Endothelial cell (in vitro differentiated cells): ENCODE measurements at places on chromosomes 4 and X. TPM values are rescaled to one million over a fixed set of nuclear protein-coding genes. Genes with fewer than 3 reads are reported as not detected.

- DNase-seq = no peak
Measured at GRCh38 chr4:7902101-7902553, 37.5 kb downstream of the AFAP1 start.

- no peak for DNase-seq
Measured at GRCh38 chr4:158008551-158009218, 164.1 kb downstream of the GASK1B start.

DNA sequence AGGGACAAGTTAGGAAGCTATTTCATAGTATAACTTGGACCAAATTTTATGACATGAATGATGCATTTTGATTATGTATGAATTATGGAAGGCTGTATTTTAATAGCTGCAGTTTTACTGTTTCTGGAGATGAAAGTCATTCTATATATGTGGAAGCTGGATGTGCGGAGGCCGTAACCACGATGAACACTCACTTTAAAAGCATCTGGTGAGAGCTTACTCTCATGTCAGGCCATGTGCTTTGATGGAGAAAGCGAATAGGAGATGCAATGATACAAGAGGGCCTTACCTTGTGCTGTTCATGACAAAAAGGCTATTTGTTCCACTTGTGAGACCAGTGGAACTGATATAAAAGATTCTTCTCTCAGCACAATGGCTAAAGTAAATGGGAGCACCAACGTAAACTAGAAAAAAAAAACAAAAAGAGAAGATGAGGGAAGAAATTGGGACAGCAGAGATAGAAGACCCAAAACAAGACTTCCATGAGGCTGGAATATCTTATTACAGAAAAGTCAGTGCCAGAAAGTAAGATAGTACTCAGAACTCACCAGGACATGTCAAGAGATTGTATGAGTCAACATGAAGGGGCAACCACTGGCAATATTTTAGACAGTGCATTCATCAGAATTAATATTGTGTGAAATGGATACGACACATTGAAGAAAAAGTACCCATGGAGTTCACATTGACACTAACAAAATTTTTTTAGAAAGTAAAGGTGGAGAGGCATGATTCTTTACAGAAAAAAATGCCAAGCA lies 63.3 kb upstream of the GAB1 start:
- DNase-seq = no peak

DNA sequence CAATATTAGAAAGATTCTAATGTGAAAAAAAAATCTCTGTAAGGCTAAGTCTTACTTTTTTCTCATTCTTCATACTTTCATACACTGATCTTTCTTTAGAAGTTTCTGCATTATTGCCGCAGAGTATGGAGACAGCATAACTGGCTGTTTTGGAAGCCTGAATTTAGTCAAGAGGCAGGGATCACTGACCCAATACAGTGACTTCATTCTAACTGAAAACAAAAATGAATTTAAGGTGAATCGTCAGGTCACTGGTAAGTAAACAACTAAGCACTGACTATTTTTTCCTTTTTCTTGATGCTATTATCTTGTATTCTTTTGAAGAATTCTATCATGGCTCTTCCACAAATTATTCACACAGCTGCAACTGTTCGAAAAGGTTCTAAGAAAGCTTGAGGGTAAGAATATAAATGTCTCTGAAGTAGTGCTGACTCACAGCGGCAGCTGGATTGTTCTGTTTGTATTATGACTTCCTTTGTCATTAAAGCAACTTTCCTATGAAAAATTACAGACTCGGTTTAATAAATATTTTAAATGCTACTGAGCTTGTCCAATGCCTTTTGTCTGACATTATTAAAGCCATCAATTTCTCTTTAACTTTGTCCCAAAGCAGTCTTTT lies 609.3 kb downstream of the FSTL5 start:
- no peak for DNase-seq

DNA sequence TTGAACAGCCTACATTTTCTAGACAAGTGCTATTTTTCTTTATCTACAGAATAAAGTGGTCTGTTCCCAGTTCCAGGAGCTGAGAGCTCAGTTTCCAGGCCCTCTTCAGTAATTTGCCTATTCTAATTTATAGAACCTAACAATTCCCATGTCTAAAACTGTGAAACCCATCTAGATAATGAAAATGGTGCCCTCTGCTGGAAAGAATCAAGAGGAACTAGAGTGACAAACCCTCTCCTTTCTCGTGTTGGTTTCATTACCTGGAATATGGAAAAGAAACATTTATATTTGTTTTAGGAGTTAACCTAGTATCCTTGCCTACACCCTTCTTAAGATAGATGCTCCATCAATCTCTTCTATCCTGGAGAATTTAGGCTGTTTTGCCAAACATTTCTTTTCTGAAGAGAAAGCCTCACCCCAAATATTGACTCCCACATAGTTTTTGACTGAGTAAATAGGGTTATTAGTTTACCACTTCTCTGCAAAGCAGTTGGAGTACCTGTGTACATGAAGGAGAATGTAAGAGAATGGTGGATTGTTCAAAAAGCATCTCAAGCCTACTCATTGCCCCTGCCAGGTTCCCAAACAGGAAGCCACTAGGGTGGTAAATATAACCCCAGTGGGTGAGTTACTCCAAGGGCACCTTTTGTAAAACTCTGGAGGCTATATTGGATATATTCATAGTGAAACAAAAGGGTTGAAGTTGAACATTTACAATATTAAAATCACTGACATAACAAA lies 121.6 kb downstream of the RASL11B start:
- peak; percentile 40 for DNase-seq

GRCh38 chr4:90159193-90159592 lies 32.0 kb downstream of the CCSER1 start:
- DNase-seq = no peak

DNA sequence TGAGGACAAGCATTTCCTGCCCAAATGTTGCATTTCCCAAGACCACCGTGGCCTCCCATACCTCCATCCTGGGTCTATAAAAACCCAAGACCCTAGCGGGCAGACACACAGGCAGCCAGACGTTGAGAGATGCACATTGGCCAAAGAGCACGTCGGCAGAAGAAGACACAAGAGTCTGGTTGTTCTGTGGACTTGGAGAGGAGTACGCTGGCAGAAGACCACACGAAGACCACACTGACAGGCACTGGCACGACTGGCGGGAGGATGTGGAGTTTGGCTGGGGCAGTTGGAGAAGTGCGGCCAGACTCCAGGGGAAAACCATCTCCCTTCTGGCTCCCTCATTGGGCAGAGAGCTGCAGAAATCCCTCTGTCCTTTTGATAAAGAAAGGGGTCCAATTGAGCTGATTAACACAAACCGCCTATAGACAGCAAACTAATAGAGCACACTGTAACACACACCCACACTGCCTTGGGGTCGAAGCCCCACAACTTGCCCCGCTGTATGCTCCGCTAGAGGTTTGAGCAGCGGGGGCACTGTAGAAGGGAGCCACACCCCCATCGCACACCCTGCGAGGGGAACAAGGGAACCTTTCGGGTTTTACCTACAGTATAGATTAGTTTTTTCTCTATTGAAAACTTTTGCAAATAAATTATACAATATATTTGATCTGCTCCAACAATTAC lies 376.7 kb upstream of the KLHL4 start:
- no peak for DNase-seq

DNA sequence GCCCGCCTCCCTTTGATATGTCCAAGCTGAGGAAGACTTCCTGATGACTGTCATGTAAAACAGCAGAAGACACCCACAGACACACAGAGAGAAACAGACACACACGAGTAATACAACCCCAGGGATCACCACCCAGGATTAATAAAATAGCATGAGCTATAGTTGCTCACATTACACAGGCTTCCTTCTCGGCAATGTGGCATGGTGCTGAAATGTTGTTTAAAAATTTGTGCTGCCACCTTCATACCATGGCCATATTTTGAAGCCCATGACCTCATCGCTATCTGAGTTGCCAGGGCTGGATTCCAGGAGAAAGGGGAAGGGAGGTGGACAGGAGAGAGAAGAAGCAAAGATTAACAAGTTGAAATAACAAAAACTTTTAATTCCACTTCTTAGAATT lies 111.7 kb downstream of the SYNPO2 start:
- no peak for DNase-seq

DNA sequence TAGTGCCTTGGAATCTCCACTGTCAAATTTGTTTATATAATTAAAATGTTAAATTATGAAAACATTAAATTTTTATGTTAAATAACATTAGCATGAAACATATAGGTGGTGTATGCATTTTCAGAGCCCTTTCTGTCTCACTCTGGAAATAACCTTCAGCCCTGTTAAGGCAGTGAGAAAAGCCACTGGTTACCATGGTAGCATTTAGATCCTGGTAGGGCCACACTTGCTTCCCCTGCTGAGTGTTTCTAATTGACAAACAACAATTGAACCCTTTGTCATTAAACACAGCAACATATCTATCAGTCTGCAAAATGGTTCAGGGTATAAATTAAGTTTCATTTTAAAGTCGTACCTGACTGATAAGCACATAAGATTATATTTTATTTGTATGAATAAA lies 63.5 kb downstream of the PDK3 start:
- DNase-seq = no peak

- DNase-seq = no peak
Measured at GRCh38 chr4:162126729-162127128, 37.1 kb downstream of the FSTL5 start.

DNA sequence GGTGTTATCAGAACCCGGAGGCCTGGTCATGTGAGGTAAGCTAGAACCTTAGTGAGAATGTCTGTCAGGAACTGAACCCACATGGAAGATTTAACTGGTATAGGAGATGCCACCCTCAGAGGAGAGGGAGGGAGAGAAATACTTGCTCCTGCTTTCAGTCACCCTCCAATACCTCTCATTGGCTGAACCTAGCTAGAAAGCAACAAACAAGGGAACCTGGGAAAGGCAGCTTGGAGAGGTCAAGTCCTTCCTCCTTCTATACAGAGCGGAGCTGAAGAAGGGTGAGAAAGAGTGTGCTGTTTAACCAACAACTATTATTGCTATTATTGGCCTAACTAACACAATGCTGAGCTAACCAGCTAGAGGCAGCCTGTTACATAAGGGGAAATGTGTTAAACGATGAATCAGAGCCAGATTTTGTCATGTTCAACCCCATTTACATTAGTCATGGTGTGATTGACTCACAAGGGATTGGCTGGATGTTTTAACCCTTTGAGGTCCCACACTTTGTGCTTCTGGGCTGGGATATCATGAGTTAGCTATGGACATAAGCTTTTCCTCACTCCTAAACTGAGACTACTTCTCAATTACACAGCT lies 96.5 kb upstream of the ESX1 start:
- DNase-seq = no peak

- no peak for DNase-seq
Measured at GRCh38 chrX:79182616-79183015, 38.1 kb downstream of the GPR174 start.

- no peak for DNase-seq
Measured at GRCh38 chr4:62053974-62054373, 853.8 kb downstream of the ADGRL3 start.

DNA sequence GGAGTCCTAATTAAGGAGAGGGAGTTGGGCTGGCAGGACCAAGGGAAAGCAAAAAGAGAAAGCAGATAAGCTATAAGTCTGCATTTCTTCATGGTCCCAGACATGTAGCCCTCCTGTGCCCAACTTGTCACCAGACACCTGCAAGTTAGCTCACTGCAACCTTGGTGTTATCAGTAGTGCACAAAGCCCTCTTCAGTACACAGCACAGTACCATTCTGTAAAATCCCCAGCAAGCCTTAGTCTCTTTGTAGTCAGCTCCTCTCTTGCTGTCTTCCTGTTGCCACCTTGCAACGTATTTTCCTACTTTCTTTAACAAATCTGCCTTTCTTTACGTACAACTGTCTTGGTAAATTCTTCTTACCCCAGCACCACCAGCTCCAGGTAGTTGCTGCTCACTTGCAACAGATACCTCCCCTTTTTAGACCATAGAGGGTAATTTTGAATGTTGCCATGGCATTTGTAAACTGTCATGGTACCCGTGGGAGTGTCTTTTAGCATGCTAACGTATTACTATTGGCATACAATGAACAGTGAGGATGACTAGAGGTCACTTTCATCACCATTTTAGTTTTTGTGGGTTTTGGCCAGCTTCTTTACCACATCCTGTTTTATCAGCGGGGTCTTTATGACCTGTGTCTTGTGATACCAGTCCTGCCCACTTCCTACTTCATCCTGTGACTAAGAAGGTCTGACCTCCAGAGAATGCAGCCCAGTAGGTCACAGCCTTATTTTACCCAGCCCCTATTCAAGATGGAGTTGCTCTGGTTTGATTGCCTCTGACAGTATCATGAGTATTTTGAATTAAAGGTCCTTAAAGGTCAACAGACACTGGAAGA lies 28.3 kb upstream of the AP1S2 start:
- DNase-seq = no peak

DNA sequence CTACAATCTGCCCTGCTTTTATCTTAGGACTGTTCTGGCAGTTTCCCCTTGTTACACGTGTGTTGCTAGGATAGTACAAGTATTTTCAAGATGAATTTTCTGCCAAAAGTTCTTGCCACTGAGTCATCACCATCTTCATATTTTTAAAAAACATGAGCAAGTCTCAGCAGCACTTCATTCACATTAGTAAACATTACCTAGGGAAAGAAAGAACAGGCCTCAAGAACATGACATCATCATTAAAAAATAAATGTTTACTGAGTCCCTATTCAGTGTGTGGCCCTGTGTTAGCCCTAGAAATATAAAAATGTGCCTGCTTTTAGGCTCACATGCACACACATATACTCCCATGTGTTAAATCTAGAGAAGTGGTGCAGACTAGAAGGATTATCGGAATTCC lies 18.7 kb upstream of the GPC3 start:
- DNase-seq = no peak

DNA sequence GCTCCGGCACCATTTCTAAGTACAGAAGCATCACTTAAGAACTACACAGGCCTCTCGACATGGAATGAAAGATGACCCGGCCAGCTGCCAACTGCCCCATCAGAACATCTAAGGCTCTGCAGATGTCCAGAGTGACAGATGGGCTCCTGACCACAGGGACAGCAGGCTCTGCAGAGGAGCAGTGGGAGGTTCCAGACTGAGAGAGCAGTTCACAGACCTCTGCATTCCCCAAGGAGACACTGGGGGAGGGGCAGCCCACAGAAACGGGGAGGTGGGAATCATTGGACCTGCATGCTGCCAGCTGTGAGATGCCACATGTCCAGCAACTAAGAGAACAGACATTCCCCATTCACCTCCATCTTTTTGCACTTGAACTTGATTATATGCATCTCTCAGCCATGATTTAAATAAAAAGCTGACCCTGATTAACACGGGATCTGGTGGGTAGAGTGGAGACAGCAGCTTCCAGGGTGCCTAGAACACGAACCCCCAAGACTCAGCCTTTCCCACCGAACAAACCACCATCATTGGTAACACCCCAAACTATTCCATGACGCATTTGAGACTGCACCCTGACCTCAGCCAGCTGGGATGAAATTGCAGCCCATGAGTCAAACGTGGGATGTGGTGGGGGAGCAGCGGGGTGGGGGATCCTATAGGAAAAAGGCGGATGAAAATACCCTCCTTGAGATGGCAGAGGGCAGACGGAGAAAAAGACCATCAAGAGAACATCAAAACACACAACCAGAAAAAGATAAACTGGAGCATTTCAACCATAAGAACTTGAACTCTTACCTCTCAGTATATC lies 47.2 kb downstream of the AFAP1 start:
- no peak for DNase-seq

GRCh38 chr4:21571100-21571499 lies 377.5 kb downstream of the KCNIP4 start:
- DNase-seq = no peak

The S100G gene
- not detected for total RNA-seq

The HDAC6 gene
- total RNA-seq = 122 TPM

The ASMT gene
- 0.31 TPM for total RNA-seq

The NLGN3 gene
- total RNA-seq = 1.7 TPM

The GIMD1 gene
- total RNA-seq = not detected

The RENBP gene
- 19.3 TPM for total RNA-seq
